ENCODE measurements at places on chromosomes 16 and 17.

GRCh38 chr17:64747938-64748540, 85.9 kb upstream of the SMURF2 start:
- H3K4me3 ChIP-seq = no peak overlapping the region
- H3K4me1 ChIP-seq = no peaks in the 10 kb centered on the region
- no peak overlapping the region for H3K27ac ChIP-seq
- DNase-seq = no peak
- no peaks in the 10 kb centered on the region for H3K27me3 ChIP-seq
- peaks cover 5% of the 10 kb centered on the region for H3K36me3 ChIP-seq

- no peaks in the 10 kb centered on the region for H3K36me3 ChIP-seq
- no peak for DNase-seq
- H3K4me1 ChIP-seq = peaks cover 11% of the 10 kb centered on the region
- H3K27ac ChIP-seq = no peak overlapping the region
- no peak overlapping the region for H3K4me3 ChIP-seq
These were observed 7.5 kb upstream of the KREMEN2 start for GRCh38 chr16:2956579-2956956.

DNA sequence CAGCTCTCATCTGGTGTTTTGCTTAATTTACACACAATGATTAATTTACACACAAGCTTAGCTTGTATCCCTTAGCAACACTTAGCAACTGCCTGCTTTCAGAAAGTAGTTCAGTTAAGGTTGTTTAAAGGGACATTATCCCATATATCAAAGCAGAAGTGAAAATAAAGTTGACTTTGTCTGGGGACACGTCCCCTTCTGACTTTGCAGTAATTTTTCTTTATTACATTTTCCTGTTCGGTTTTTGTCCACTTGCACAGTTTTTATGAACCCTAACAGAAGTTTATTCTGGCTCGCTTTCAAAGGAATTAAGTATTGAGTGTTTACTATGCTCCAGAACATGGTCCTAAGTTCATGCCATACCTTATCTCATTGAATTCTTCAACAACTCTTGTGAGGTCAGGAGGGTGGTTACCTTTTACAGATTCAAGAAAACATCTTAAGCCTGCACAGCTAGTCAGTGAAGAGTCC, 41.5 kb downstream of the ARHGAP44 start:
- H3K4me3 ChIP-seq = no peak overlapping the region
- DNase-seq = no peak
- H3K27me3 ChIP-seq = no peaks in the 10 kb centered on the region
- no peaks in the 10 kb centered on the region for H3K4me1 ChIP-seq
- H3K27ac ChIP-seq = no peak overlapping the region
- H3K36me3 ChIP-seq = no peaks in the 10 kb centered on the region

- H3K4me3 ChIP-seq = no peak overlapping the region
- no peaks in the 10 kb centered on the region for H3K27me3 ChIP-seq
- no peak for DNase-seq
- no peak overlapping the region for H3K27ac ChIP-seq
- H3K36me3 ChIP-seq = no peaks in the 10 kb centered on the region
These were observed 109.2 kb downstream of the C16orf95 start for GRCh38 chr16:87207965-87208364.

GRCh38 chr17:79887451-79887991, 48.3 kb upstream of the CBX4 start:
- no peak overlapping the region for H3K27ac ChIP-seq
- no peaks in the 10 kb centered on the region for H3K4me1 ChIP-seq
- H3K4me3 ChIP-seq = no peak overlapping the region
- no peaks in the 10 kb centered on the region for H3K27me3 ChIP-seq
- DNase-seq = no peak
- no peaks in the 10 kb centered on the region for H3K36me3 ChIP-seq

GRCh38 chr16:81624760-81625543, 154.1 kb upstream of the PLCG2 start:
- peaks cover 25% of the 10 kb centered on the region for H3K4me1 ChIP-seq
- DNase-seq = peak; percentile 88
- no peak overlapping the region for H3K4me3 ChIP-seq
- H3K36me3 ChIP-seq = no peaks in the 10 kb centered on the region

DNA sequence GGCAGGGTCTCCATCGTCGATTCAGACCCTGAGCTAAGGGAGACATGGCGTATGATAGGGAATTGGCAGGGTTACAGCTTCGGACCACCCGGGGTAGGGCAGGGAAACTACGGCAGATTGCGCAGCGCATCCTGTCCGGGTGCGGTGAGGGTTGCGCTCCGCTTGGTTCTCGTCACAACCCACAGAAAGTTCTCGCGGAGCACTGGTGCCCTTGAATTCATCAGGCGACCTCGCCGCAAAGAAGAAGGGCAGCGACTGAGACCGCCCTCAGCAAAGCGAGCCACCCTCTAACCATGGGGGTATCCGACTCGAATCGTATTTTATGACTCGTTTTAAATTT, 1.2 kb downstream of the HS3ST3B1 start:
- DNase-seq = no peak
- no peak overlapping the region for H3K27ac ChIP-seq
- no peaks in the 10 kb centered on the region for H3K27me3 ChIP-seq
- H3K36me3 ChIP-seq = no peaks in the 10 kb centered on the region
- H3K4me1 ChIP-seq = peaks cover 10% of the 10 kb centered on the region

- peaks cover 98% of the 10 kb centered on the region for H3K4me1 ChIP-seq
- H3K27ac ChIP-seq = peak overlapping the region; percentile 94
- H3K36me3 ChIP-seq = no peaks in the 10 kb centered on the region
- peak overlapping the region; percentile 65 for H3K4me3 ChIP-seq
These were observed 19.5 kb downstream of the USP7 start for GRCh38 chr16:8943966-8944759.

GRCh38 chr16:31696968-31697743, 169.5 kb downstream of the AHSP start:
- no peak overlapping the region for H3K4me3 ChIP-seq
- peaks cover 9% of the 10 kb centered on the region for H3K4me1 ChIP-seq
- DNase-seq = peak; percentile 71
- no peaks in the 10 kb centered on the region for H3K36me3 ChIP-seq

GRCh38 chr16:1278477-1278876, 22.6 kb downstream of the TPSD1 start:
- H3K36me3 ChIP-seq = no peaks in the 10 kb centered on the region
- H3K4me1 ChIP-seq = peaks cover 2% of the 10 kb centered on the region
- DNase-seq = no peak
- no peaks in the 10 kb centered on the region for H3K27me3 ChIP-seq
- H3K27ac ChIP-seq = no peak overlapping the region

- peak; percentile 78 for DNase-seq
- no peaks in the 10 kb centered on the region for H3K27me3 ChIP-seq
- H3K4me1 ChIP-seq = peaks cover 18% of the 10 kb centered on the region
- H3K27ac ChIP-seq = no peak overlapping the region
- H3K4me3 ChIP-seq = peak overlapping the region; percentile 29
These were observed 67.8 kb downstream of the C16orf78 start for GRCh38 chr16:49441366-49441780.

DNA sequence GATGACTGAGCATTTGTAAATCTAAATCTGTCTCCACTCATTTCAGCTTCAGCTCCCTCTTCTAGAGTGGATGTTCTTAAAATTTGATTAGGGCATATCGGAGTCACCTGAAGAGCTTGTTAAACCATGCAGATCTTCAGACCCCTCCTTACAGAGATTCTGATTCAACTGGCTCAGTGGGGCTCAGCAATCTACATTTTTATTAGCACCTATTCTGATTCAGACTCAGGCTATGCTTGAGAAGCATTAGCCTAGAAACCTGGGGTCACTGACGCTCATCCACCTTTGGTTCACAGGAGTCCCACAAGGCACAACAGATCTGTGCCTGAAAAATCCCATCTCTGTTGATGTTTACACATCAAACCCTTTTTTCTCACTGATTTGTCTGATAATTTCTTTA, 365.6 kb downstream of the GRIN2A start:
- no peaks in the 10 kb centered on the region for H3K36me3 ChIP-seq
- no peaks in the 10 kb centered on the region for H3K4me1 ChIP-seq
- H3K27me3 ChIP-seq = no peaks in the 10 kb centered on the region
- H3K4me3 ChIP-seq = no peak overlapping the region

DNA sequence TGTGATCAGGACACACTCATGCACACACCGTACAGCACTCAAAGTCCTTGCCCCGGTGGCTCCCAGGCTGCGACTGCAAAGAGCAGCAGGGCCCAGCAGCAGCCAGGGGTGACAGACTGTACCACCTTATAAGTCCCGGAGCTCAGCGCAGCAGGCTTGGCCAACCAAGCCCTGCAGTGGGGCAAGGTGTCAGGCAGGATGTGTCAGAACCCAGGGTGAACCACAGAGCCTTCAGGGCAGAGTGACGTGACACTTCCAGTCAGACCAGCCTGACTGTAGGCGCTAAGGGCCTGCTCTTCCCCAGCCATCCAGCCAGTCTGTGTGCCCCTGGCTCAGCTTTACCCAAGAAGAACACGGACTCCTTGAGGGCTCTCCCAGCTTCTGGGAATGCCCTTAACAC, 204.1 kb downstream of the COPRS start:
- no peaks in the 10 kb centered on the region for H3K36me3 ChIP-seq
- no peaks in the 10 kb centered on the region for H3K4me1 ChIP-seq
- no peaks in the 10 kb centered on the region for H3K27me3 ChIP-seq
- no peak for DNase-seq
- no peak overlapping the region for H3K4me3 ChIP-seq

- H3K4me3 ChIP-seq = no peak overlapping the region
- no peaks in the 10 kb centered on the region for H3K36me3 ChIP-seq
- H3K27me3 ChIP-seq = no peaks in the 10 kb centered on the region
- H3K27ac ChIP-seq = no peak overlapping the region
- H3K4me1 ChIP-seq = no peaks in the 10 kb centered on the region
These were observed 10.4 kb downstream of the MYLK3 start for GRCh38 chr16:46737621-46738214.

DNA sequence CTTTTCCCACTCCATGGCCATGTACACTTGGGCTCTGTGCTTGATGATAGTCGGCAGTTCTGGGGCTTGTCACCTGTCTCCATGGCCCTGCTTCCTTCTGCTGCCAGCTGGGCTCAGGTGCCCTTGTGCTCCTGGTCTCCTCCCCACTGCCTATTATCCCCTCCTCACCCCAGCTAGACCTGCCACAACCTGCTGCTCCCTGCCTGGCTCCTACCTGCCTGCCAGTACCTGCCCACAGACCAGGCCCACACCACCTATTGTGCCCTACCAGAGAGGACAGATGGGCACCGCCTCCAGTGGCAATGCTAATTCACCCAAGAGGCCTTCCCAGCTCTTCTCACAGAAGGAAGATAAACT, 538 bp upstream of the RAPGEFL1 start:
- H3K27ac ChIP-seq = no peak overlapping the region
- DNase-seq = no peak
- H3K4me3 ChIP-seq = peak overlapping the region; percentile 18
- peaks cover 5% of the 10 kb centered on the region for H3K36me3 ChIP-seq
- no peaks in the 10 kb centered on the region for H3K27me3 ChIP-seq

DNA sequence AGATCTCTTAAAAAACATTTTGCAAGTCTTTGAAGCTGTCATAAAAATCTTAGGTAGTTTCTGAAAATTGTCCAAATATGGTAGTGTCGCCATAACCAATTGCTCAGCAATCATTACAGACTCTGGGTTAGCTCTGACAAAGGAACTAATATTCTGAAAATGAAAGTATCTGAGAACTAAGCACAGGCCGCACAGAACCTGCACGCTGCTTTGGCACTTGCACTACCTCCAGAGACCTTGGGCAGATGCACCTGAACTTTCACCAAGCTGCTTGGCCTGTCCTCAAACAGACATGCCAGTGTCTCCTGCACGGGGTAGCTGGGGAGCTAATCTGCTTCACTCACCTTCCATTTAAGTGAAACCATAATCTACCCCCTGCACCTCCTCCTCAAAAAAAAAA, 317.0 kb downstream of the MAF start:
- H3K27me3 ChIP-seq = no peaks in the 10 kb centered on the region
- H3K4me1 ChIP-seq = peaks cover 13% of the 10 kb centered on the region
- DNase-seq = no peak
- no peak overlapping the region for H3K4me3 ChIP-seq
- H3K36me3 ChIP-seq = no peaks in the 10 kb centered on the region

DNA sequence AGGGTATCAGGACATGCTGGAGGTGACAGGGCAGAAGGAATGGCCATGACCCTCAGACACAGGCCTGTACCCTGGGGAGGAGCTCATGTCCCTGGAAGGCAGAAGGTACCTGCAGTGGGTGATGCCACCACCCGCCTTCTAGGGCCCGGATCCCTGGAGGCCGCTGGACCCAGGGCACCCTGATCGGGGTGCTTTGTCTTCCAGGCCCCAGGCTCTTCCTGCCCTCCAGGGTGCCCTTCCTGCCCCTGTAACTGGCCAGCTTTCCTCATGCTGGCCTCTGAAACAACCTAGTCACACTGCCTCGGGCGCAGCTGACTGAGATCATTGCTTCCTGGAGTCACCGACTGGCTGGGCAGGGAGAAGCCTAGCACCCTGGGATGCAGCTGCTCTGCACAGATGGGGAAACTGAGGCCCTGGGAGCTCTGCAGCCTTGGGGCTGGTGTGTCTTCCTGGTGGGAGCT, 5.8 kb downstream of the ADCY7 start:
- H3K27me3 ChIP-seq = no peaks in the 10 kb centered on the region
- H3K27ac ChIP-seq = no peak overlapping the region
- peaks cover 2% of the 10 kb centered on the region for H3K36me3 ChIP-seq
- peaks cover 40% of the 10 kb centered on the region for H3K4me1 ChIP-seq
- no peak for DNase-seq
- H3K4me3 ChIP-seq = no peak overlapping the region

GRCh38 chr17:51818777-51819176, 339.7 kb downstream of the CA10 start:
- H3K36me3 ChIP-seq = no peaks in the 10 kb centered on the region
- H3K4me3 ChIP-seq = no peak overlapping the region
- no peaks in the 10 kb centered on the region for H3K27me3 ChIP-seq

DNA sequence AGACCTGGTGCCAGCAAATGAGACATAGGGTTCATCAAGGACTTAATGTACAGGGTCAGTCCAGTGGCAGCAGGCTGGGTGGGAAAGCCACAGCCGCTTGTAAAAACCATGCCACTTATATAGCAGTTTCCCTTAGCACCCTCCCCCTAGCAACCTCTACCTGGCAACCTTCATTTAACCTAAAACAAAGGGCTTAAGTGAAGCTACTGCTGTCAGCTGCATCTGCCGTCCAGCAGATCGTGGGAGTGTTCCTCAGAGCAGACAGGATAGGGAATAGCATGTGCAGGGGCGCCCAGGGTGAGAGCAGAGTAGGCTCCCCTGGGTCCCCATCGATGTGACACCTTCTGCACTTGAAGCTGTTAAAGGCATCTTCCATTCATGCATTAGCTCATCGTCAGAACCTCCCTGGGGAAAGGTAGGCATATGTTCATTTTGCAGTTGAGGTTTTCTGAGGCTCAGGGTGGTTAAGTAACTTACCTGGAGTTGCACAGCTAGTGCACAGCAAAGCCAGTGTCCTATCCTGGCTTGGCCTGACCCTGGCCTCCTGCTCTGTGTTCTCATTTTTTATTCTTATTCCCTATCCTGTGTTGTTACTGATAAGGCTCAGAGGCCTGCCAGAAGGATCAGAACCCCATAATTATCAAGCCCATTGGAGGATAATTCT, 112.5 kb downstream of the SOCS1 start:
- H3K4me1 ChIP-seq = no peaks in the 10 kb centered on the region
- no peaks in the 10 kb centered on the region for H3K36me3 ChIP-seq
- DNase-seq = peak; percentile 46
- H3K27me3 ChIP-seq = no peaks in the 10 kb centered on the region
- no peak overlapping the region for H3K27ac ChIP-seq

Data from Karpas-422 (cell line).